RPMI8226 (cell line): ENCODE measurements at places on chromosomes 12 and 14.

- DNase-seq = peak; percentile 87
Measured at GRCh38 chr12:26831951-26832821, 808 bp downstream of the ITPR2 start.

GRCh38 chr12:86719381-86719780 lies 463.2 kb upstream of the MGAT4C start:
- no peak for DNase-seq

DNA sequence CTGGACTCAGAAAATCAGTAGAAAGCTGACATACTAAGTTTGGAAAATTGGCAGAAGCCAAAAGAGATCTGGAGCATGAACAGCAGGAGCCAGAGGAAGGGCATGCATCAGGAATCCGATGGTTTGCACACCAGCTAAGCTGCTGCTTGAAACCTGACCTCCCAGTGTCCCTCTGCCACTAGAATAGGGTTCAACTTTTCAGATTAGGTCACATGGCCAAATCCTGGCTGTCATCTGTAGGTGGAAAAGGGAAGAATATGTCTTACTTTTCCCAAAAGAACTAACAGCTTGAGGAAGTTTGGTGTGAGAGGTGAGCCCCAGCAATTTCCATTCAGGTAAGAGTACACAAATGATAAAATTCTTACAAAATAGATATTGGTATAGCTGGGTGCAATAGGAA lies 732.6 kb downstream of the RERGL start:
- DNase-seq = no peak

- DNase-seq = no peak
Measured at GRCh38 chr12:124979568-124979967, 9.4 kb downstream of the DHX37 start.

- no peak for DNase-seq
Measured at GRCh38 chr12:122921917-122922316, 26.0 kb upstream of the VPS37B start.

DNA sequence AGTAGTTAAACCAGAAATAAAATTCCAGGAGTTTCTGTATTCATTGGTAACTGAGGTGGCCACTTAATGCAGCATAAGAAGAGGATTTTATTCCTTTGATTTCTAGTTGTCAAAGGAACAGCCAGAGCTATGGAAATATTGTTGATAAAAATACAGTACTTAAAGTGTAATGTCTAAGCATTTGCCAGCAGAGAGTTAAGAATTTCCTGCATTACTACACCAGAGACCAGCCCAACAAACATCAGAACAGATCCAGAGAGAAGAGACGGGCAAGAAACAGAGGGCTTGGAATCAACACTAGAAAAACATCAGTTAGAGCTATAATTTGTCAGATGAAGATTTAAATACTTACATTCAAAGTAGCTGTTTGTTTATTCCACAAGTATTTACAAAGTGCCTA lies 77.9 kb downstream of the ST8SIA1 start:
- no peak for DNase-seq

DNA sequence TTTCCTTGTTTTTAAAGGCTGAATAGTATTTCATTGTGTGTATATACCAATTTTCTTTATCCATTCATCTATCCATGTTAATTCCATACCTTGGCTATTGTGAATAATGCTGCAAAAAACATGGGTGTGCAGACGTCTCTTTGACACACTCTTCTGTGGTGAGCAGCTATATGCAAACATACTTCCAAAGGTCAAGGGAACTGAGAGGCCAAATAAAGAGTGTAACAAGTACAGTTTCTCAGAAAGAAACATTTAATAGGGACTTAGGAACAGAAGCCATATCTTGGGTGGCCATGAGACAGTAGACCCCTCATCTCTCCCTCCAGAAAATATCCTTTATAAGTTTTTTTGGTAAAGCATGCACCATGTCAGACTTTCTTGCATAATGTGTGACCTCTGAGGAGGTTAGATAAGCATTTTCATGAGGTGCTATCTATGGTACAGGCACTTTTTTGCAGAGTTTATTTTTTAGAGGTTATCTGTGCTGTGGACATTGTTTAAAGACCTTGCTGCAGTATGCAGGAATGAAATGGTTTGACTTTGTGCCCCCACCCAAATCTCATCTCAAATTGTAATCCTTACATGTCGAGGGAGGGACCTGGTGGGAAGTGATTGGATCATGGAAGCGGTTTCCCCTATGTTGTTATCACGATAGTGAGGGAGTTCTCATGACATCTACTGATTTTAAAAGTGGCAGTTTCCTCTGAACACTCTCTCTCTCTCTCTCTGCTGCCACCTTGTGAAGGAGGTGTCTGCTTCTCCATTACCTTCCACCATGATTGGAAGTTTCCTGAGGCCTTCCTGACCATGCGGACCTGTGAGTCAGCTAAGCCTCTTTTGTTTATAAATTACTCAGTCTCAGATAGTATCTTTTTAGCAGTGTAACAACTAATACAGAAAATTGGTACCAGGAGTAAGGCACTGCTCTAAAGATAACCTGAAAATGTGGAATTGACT lies 1202.3 kb downstream of the GALC start:
- no peak for DNase-seq

- no peak for DNase-seq
Measured at GRCh38 chr14:47520382-47520781, 155.0 kb downstream of the MDGA2 start.

DNA sequence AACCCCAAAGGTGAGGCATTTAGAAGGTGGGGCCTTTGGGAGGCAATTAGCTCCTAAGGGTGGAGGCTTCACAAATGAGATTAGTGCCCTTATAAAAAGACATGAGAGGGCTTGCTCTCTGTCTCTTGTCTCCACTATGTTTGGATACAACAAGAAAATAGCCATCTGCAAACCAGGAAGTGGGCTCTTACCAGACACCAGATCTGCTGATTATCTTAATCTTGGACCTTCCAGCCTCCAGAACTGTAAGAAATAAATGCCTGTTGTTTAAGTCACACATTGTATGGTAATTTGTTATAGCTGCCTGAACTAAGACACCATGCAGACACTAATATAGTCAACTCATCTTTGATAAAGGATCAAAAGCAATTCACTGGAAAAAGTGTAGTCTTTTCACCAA lies 34.4 kb downstream of the TMEM116 start:
- no peak for DNase-seq

DNA sequence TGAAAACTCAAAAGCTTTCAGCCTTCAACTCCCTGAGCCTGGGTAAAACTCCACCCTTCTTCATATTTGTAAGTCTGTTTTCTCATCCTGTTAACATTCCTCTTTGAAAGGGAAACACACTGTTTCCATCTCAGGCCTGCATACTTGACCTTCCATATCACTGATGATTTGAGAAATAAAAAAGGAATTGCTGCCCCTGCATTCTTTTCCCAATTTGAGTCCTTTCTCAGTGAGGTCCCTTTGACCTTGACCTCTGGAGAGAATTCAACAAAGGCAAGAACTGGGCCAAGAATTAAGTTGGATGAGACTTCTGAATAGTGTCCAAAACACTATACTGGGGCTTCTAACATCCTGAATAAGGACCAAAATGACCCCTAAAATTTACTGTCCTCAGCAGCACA lies 108.0 kb downstream of the AEBP2 start:
- DNase-seq = no peak

DNA sequence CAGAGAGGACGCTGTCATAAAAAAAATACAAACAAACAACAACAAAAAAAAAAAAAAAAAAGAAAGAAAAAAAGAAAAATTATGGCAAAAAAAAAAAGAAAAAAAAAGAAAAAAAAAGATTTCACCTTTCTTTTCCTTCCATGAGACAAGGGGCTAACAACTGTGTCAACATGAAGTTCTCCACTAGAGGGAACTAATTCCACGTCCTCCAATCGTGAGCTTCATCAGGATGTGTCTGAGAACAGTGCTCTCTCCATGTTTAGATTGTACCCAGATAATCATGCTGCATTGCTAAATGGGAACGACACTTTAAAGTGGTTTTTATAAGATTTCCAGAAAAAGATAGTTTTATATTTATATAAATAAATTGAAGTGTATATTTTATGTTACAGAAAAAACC lies 96.2 kb upstream of the PTPRB start:
- peak; percentile 61 for DNase-seq

GRCh38 chr12:120150919-120151525 lies 34.5 kb upstream of the RAB35 start:
- DNase-seq = no peak

DNA sequence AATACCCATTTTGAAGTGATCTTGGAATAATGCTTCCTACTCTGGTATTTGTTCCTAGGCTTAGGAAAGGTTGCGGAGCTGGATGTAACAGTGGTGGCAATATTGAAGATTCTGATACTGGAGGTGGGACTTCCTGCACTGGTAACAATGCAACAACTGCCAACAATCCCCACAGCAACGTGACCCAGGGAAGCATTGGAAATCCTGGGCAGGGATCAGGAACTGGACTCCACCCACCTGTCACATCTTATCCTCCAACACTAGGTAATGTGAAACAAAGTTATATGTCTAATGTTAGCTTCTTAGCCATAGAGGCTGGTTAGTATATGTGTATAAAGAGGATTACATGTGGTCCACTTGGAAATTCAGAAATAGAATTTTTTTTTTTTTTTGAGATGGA lies 197.9 kb downstream of the PCNX1 start:
- DNase-seq = no peak

- DNase-seq = no peak
Measured at GRCh38 chr12:106945261-106945851, 10.4 kb upstream of the TMEM263 start.

DNA sequence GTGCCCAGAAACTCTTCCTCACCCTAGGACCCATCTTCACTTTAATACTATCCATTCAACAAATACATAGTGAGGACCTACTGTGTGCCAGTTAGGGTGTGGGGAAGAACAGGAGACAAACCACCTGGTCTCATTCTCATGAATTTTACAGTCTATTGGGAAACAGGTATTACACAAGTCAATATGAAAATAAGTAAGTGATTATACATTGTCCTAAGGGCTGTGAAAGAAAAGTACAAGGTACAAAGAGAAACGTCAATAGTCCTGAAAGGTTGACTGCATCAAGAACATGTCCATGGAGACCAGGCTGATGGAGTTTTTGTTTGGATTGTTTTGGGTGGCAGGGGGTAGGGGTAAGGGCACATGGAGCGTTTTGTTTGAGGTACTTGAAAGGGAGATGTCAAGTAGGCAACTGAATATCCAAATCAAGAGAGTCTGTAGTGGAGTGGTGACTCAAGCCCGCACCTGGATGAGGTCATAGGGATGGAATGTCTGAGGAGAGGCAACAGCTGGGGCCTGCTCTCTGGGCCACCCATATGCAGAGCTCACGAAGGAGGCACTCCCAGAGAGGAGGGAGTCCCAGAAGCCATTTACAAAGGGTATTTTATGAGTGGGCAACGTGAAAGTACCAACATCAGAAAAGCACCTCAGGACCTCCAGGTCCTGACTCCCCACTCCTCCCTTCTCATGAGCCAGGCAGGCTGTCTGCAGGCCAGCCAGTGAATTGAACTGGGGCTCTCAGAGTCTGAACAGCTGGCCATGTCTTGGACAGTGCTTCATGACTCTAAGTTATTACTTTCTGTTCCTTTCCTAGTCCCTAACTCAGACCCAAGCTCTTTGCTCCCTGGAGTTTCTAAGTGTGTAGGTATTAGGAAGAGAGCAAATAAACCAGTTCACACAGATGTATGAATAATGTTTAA lies 272.0 kb downstream of the ZFP36L1 start:
- DNase-seq = no peak

DNA sequence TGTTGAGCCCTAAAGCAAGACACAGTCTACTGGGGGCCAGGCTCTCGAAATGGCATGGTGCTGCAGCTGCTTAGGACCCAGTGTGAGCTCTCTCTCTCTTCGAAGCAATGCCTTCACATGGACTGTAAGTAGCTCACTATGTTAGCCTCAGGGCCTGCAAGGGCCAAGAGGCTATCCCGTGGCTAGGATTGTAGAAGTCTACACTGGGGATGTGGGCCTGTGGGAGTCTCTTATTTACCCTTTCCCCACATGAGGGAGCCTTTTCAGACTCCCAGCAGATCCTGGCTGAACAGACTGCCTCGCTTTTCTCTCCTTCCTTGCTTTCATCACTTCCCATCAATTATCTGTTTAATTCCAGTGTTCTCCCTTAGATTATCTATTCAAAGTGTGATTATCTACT lies 101.4 kb downstream of the GPR65 start:
- DNase-seq = no peak

DNA sequence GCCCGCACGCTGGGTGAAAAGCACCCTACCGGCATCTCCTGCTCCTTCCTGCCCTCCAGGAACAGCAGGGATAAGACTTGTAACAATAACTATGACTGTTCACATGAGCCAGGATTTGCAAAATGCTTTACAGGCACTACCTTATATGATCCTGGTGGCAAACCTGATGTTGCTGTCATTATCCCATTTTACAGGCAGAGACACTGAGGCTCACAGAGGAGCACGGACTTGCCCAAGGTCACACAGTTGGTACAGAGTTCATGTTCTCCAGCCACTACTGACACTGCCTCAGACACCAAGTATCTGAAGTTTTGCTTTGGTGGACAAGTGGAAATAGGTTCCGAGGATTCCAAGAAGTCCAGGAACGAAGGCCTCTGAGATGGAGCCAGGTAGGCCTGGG lies 22.6 kb downstream of the GLTP start:
- DNase-seq = no peak

DNA sequence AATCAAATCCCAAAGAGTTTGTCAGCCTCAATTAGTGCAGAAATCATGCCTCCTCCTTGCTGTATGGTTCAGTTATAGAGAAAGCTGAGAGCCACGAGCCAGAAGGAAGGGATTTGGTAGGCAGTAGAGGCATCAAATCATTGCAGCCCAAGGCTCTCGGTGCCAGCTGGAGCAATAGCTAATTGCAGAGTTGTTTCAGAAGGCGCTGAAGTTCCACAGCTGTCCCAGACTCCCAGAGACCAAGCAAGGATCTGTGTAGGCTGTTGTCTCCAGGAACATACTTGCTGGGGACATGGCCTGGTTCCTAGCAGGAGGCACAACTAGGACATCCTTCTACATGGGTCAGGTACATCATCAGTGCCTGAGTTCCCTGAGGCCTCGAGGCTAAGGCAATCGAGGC lies 80.4 kb upstream of the WSCD2 start:
- no peak for DNase-seq

- DNase-seq = no peak
Measured at GRCh38 chr12:34352098-34352497, 329.8 kb downstream of the ALG10 start.

DNA sequence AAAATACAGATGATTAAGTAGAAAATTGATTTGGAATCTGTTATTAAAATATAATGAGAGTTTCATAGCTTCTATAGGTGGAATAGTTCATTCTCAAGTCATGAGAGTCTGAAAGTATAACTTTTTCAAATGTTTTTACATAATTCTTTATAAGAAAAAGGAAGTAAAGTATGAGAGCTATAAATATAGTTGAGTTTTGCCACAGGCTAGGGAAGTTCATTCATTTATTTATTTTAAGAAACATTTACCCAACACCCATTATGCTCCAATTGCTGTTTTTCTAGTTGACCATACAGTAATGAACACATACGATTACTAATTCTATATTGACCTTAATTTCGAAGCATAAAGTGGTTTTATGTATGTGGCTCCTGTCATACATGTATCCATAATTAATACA lies 24.8 kb downstream of the LRRIQ1 start:
- no peak for DNase-seq

GRCh38 chr12:1509413-1510052 lies 84.8 kb downstream of the FBXL14 start:
- DNase-seq = no peak

- DNase-seq = no peak
Measured at GRCh38 chr14:103122585-103122946, 695 bp upstream of the TNFAIP2 start.

GRCh38 chr14:99800781-99801180 lies 7.6 kb downstream of the EML1 start:
- DNase-seq = no peak

- peak; percentile 29 for DNase-seq
Measured at GRCh38 chr14:74290415-74290814, 12.3 kb downstream of the ABCD4 start.

GRCh38 chr14:71742485-71742884 lies 189.7 kb upstream of the RGS6 start:
- DNase-seq = no peak
